ENCODE measurements at places on chromosomes 4 and X.
A peak's percentile ranks its signal among the peaks of the same experiment; 100 is the strongest.

DNA sequence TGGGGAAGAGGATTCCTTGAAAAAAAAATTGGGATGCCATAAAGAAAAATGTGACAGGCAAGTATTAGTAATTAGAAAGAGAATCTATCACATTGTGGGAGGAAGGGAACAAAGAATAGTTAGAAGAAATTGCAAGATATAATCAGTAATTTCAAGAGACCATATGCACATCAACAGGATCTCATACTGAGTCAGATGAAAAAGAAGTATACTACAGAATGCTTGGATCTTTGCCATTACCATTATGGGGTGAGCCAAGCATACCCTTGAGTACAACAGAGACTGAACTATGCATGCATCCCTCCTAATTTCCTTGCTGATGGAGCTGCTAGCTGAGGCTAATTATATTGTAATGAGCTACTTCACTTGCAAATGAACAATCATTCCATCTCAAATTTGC lies 287.6 kb downstream of the PAPSS1 start:
- no peak for DNase-seq

GRCh38 chrX:2488621-2489285 lies 12.0 kb downstream of the DHRSX start:
- no peak for DNase-seq

- DNase-seq, result no peak
These were observed 121.8 kb upstream of the C1GALT1C1 start for GRCh38 chrX:120751683-120752082.

DNA sequence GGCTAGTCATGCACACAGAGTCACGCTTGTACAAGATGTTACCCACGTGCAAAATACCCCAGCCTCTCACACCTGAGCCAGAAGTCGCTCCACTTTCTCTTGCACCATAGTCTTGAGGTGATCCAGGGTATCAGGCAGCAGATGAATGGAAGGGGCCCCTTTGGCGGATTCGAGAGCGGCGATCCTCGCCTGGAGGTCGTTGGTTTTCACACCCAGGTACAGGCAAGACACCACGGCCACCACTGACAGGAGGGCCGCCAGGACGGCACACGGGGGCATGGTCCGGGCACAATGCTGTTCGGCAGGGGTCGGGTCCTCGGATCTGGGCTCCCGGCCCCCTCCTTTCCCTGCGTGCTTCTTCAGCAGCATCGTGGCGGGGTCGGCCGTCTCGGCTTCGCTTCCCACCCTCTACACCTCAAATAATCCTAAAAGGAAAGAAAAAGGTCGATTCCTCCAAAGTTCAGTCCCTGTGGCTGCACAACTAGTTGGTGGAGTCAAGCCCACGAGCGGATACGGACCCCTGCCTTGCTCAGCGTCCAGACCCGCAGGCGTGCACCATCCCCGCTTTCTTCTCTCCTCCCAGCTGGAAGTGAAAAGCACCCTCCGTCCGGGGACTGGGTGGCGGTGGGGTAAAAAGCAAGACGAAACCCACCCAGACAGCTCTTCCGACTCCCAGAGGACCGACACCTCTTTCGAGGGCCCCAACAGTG lies 652 bp downstream of the COL25A1 start:
- no peak for DNase-seq

GRCh38 chr4:119629142-119629471 lies 503 bp upstream of the PDE5A start:
- no peak for DNase-seq

DNA sequence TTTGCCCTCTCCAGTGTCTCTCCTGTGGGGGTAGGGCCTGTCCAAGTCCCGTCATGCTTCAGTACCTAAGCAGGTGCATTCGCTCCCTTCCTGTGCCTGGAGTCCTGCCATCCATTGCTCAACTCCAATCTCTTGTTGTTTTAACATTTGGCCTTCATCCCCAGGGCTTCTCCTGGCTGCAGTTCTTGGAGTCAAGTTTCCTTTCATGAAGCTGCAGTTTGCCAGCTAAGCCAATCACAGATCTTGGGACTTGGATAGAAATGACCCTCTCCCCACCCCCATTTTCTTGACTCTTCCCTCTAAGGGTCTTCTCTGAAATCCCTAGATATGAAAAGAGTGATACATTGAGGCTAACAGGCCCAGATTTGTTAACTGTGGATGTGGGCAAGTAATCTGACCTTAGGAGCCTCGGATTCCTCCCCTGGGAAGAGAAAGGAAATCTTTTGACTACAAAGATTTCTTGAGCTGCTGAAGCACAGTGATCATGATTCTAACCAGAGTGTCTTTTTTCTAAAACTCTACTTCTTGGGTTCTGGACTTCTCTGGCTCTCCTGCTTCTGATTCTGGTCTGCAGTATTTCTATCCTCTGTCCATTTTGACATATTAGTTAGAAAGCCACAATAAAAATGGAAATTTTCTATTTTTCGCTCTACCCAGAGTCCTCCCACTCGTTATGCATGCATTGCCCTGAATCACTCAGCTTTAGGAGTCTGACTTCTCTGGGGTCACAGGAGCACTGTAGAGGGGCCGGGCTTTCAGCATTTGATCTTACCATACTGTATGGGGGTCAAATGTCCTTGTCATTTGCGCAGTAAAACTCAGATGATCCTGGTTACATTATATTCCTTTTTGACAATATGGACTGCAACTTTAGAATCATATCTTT lies 61.0 kb downstream of the CHRNA9 start:
- DNase-seq, result peak; percentile 60

DNA sequence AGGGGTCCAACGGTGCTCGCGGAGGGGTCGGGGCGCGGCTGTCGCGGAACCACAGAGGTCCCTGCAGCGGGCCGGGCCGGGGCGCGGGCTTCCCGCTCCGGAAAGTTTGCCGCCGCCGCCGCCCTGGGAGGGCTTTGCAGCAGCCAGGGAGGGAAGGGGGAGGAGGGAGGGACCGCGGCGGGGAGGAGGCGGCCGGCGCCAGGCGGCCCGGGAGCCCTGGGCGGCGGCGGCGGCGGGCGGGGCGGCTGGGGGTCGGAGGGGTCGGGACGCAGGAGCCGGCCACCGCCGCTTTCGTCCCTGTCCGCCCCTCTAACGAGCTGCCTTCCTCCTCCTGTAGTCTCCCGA lies 375 bp downstream of the FGFR3 start:
- DNase-seq, result no peak

DNA sequence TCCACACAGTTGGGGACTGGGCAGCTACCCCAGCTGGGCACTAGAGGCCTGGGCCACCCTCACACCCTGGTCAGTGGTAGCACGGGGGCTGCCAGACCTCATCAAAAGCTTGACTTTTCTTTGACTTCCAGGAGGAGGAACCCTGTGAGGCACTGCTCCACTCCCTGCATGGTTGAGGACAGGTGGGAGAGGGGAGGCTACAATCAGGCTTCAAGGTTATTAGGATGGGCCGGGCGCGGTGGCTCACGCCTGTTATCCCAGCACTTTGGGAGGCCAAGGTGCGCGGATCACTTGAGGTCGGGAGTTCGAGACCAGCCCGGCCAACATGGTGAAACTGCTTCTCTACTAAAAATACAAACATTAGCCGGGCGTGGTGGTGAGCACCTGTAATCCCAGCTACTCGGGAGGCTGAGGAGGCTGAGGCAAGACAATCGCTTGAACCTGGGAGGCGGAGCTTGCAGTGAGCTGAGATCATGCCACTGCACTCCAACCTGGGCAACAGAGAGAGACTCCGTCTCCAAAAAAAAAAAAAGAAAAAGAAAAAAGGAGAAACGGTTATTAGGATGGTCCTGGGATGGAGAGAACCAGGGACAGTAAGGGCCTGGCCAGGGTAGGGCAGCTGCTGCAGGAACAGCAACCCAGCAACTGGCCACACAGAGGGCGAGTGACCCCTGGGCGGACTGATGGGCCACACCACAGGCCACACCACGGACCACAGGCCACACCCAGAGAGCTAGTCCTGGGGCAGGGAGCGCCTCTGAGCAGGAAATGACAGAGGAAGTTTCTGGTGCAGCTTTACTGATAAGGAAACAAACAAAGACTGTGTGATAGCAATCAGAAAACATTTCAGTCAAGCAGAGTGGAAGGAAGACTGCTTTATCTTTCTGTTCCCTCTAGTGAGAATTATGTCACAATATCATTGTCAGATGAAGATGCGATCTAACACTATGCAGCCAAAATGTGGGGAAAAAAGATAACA lies 20.5 kb upstream of the OPN1LW start:
- DNase-seq, result peak; percentile 36

DNA sequence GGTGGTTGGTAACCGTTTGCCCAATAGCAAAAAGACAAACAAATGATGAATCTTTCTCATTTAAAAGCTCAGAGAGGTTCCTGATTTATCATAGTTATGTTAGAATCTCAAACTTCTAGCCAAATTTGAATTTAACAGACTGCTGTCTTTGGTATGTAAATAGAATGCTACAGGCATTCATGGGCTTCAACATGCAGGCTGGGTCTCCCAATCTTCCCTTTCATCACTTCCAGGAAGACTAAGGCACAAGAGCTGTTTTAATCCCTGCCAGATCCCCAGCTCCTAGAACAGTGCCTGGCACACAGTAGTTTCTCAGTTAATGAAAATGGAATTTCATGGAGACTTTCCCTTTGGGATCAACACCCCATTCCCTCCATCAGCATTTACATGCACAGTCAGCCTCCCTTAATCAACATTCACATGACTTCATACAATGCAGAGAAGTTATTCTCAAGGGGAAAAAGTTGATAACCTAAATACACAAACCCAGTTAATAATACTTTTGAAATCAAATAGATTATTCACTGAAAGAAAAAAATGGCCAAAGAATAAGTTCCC lies 107.6 kb upstream of the C1QTNF7 start:
- DNase-seq, result no peak

GRCh38 chrX:50942471-50942870 lies 31.9 kb downstream of the BMP15 start:
- no peak for DNase-seq

GRCh38 chr4:170580651-170581050 lies 490.9 kb upstream of the AADAT start:
- no peak for DNase-seq

DNA sequence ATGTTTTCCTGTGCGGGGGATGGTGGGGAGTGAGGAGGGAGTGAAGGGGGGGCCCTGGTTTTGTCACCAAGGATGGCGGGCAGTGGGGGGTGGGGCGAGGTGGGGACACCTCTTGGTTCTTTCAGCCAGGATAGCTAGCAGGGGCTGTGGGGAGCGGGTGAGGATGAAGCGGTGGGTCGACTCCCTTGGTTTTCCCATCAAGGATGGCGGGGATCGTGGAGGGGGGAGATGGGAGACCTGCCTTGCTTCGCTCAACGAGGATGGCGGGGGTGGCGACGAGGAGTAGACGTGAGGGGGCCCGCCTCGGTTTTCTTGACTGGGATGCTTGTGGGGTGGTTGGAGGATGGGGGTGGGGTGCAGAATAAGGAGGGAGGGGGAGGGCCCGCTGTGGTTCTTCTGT lies 643 bp downstream of the FHL1 start:
- DNase-seq, result no peak

- no peak for DNase-seq
These were observed 113.3 kb downstream of the EFNB1 start for GRCh38 chrX:68942104-68942503.

- DNase-seq, result peak; percentile 20
These were observed 24.7 kb upstream of the PRPS1 start for GRCh38 chrX:107603429-107604159.

GRCh38 chr4:155609455-155610059 lies 57.1 kb upstream of the GUCY1A1 start:
- no peak for DNase-seq

DNA sequence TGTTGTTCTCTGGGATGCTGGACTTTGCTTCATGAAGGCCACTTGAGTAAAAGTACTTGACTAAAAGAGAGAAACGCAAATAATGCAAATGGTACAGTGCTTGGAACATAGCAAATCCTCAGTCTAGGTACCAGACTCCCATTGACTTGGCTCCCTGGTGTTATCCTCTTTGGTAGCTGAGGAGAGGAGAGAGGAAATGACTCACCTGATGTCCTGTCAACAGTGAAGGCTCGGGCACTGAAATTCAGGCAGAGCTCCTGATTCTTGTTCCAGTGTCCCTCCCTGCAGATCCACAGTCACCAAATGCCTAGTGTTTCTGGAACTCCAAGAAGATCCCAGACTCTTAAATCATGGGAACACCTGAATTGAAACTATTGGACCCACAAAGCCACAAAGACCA lies 22.5 kb upstream of the TCEAL4 start:
- DNase-seq, result no peak

- DNase-seq, result no peak
These were observed 23.9 kb upstream of the TMSB4X start for GRCh38 chrX:12950851-12951594.

- DNase-seq, result no peak
These were observed 49.3 kb downstream of the WDR19 start for GRCh38 chr4:39231660-39232059.

DNA sequence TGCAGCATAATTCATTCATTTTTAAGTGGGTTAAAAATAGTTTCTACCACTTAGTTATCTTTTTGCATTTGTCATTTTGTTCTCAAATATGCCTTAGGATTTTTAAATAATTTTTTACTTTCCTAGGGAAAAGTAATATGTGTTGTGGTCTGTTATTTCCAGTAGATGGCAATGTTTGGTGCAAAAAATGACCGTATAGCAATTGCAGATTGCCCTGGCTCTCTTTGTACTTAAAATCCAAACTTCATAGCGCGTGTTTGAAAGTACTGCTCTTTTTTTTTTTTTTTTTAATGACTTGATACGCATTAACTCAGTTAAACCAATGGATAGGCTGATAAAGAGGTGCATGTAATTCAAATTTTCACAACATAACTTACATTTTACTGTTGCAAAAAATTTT lies 74.4 kb upstream of the RBMX start:
- peak; percentile 6 for DNase-seq

DNA sequence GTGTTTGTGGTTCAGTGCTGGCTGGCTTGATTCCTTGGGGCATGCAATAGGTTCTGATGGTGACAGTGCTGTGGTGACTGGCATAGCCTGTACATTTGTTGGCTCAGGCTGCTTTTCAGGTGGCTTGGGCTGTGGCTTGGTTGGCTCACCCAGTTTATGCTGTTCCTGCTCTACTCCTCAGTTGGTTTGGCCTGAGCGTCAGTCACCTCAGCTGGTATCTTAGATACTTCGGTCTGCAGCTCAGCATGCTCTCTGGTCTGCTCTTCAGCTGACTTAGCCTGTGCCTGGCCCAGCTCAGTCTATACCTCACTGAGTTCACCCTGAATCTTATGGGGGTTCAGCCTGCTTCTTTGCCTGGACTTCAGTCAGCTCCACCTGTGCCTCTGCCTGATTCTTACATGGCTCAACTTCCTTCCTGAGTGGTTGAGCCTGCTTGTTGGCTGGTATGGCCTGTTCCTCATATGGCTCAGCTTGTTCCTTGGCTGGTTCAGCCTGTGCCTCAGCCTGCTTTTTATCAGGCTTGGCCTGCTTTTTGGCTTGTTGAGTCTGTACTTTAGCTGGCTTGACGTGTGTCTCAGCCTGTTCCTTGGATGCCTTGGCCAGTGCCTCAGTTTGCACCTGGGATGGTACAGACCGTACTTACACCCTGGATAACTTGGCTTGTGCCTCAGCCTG lies 170.6 kb downstream of the MSN start:
- DNase-seq, result no peak

- no peak for DNase-seq
These were observed 10.3 kb downstream of the FAM3A start for GRCh38 chrX:154505734-154506133.

- DNase-seq, result no peak
These were observed 81.5 kb downstream of the FNIP2 start for GRCh38 chr4:158850371-158850770.

Data from HuH-7 (cell line).